NCI-H524 (cell line): ENCODE measurements at places on chromosomes 11 and 22.

DNA sequence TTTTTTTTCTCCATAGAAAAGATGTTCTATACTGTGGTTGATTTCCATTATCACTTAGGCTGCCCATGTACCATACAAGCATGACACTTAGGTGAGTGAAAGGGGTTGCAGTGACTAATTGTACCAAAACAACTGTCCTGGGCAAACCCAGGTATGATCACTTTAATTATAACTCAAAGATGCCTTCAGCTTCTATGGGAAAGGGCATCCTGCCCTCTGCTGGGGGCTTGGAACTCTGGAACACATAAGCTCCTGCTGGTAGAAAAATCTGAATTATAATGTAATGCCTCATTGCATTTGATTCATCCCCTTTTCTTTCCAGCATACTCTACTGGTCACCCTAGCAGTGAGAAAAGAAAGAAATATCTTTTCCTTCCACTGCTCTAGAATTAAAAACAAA lies 206.3 kb downstream of the DDX10 start:
- peak; percentile 40 for DNase-seq

DNA sequence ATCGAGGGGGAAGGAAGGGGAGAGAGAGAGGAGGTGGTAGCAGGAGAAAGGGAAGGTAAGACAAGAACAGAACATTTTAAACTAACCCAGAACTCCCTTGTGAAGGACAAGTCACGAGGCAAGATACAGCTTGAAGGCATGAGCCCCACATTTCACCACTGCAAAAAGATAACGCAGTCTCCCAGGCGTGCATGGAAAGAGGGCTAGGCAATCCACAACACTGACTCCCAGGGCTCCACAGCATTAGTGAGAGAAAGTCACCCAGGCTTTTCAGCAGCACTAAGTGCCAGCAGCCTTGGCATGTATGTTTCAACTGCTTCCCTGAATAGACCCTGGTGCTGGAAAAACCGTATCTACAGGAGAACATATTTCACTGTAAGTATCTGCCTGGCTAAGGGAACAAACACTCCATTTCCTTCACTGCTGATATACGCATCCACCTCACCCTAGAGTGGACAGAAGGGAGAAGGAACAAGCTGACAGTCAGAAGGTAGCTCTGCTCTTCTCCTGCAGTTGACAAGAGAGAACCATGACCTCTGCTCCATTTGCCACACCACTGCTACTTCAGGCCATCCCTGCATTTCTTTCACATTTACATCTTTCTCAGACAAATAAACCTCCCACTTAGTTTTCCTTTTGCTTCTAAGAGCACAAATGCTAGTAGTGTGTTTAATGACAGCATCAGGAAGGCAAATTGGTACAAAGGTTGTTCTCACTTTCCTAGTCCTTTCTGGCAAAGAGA lies 87.9 kb downstream of the AMBRA1 start:
- no peak for DNase-seq

GRCh38 chr11:9692691-9693090 lies 28.8 kb downstream of the SWAP70 start:
- DNase-seq, result no peak

DNA sequence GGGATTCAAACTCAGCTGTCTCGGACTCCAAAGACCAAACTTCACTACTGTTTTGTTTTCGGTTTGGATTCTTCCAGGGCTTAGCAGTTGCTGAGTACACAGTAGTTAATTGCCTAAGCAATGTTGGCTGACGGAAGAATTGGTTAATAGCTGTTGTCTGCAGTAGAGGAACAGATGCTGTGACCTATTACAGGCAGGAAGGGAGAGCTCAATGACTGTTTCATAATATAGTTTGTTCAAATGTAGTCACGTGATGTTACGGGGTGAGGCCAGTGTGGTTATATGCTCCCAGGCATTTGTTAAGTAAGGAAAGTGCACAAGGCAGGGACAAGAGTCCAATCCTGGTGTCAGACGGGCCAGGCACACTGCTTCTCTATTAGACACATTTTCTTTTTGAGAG lies 222.6 kb upstream of the CCDC90B start:
- DNase-seq, result no peak

GRCh38 chr11:9747828-9748227 lies 84.0 kb downstream of the SWAP70 start:
- no peak for DNase-seq

DNA sequence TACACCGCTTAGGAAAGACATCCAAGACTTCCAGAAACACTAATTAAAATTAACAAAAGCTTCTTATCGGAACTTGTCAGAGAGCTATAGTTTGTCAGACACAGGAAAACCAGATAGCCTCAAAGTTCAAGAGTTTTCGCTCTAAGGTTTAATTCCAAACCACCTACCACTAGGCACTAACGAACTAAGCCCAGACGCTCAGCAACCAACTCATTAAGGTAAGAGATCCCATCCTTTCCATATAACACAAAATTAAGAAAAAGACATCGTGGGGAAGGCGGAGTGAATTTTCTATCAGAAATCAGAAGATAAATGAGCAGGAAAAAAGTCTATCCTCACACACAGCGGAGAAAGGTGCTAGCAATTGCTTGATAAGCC lies 382 bp downstream of the IMMP1L start:
- peak; percentile 26 for DNase-seq

DNA sequence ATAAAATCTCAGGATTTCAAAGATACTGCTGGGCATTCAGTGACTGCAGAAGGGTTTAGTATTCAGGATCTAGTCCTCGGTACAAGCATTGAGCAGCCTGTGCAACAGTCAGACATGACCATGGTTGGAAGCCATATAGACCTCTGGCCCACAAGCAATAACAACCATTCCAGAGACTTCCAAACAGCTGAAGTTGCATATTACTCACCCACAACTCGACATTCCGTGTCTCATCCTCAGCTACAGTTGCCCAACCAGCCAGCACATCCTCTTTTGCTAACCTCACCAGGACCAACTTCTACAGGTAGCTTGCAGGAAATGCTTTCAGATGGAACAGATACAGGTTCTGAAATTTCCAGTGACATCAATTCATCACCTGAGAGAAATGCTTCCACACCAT lies 156.8 kb downstream of the C11orf91 start:
- DNase-seq, result no peak

DNA sequence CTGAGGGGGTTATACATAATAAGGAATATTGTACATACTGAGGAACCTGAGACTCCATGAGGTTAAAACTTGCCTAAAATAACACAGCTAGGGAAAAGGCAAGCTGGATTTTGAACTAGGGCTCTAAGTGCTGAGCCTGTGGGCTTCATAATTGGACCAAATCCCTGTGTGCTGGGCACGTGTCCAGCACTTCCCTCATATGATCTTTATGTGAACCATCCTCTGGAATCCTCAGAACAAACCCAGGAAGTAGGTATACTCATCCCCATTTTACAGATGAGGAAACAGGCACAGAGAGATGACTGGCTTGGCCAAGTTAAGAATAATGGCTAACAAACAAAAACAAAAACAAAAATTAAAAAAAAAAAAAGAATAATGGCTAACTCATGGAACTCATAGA lies 14.9 kb downstream of the RTN4RL2 start:
- DNase-seq, result no peak

DNA sequence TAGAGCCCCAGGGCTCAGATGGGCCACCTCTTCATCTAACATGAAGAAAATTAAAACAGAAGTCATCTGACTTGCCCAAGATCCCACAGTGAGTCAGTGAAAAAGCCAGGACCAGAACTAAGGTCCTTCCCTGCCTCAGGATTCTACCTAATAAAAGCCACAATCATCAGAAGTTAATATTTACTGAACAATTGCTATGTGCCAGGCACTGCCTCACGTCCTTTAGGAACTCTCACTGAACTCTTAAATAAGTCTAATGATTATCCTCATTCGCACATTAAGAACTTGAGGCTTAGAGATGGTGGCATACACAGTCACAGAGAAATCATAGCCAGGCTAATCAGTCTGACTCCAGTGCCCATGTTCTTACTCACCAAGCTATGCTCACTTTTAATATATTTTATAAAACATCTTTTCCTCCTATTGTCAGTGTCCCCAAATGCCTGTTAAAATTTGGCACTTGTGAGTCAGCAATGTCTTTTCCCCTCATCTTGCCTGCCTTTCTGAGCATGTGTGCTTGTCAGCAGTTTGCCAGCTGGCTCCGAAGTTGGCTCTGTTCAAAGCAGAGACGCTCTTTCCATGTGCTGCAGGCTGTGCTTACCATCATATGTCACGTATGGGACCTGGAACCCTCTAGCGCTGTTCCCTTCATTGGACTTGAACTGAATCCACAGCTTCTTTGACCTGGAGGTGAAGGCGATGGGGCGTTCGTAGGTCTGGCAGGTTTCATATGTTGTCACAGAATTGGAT lies 21.5 kb upstream of the NRIP3 start:
- no peak for DNase-seq

GRCh38 chr11:23010790-23011335 lies 150.6 kb upstream of the CCDC179 start:
- DNase-seq, result no peak

DNA sequence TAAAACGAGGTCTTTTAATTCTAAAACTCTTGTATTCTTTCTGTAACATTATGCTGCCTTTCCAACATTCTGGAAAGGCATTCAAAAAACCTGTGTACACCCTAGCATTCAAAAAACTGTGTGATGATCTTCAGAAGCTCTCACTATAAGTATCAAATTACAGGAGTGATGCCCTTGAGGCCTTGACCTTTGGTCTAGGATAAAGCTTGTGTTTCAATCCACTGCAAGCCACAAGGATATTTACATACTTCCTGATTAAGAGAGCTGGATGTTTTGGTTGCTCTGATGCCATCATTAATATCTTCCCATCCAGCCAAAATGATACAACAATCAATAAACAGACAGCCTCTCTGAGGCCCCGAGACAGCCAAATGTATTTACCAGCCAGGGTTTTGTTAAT lies 11.9 kb downstream of the CLPB start:
- DNase-seq, result no peak

DNA sequence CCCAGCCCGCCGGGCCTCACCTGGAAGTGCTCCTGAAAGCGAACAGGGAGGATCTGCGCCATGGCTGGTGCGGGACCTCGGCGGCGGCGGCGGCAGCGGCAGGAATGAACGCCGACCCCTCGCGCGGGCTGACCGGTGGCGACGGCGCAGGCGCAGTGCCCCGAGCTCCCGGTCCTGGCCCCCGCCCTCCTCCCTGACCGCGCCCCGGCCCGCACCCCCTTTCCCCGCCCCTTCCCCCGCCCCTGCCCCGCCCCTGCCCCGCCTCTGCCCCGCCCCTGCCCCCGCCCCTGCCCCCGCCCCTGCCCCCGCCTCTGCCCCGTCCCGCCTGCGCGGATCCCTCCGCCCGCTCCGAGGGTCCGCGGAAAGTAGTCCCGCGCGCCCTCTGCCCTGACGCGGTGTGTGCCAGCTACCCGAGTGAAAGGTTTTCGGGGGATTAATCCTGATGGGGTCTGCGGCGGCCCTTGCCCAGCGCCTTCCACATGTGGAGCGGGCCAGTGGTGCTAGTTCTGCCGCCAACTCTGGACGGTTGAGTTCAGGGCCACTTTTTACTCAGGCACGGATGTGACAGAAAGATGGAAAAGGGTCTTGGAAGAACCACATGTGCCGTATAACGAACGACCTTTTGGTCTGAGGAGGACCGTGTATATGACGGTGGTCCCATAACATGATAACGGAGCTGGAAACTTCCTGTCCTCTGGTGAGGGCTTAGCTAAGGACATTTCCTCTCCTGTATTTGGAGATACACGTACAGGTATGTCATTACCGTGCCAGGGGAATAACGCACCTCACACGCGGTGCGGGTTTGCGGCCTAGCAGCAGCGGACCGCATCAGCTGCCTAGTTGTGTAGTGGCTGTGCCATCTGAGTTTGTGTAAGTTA lies at the start of gene CLTCL1:
TSS of gene CLTCL1 (minus strand) at position 140 of the 878 bp plus-strand sequence. CDS start at position 62, 78 bp downstream.
- DNase-seq, result peak; percentile 55

- DNase-seq, result no peak
Observed at GRCh38 chr11:102420547-102420946, 32.0 kb downstream of the TMEM123 start.

DNA sequence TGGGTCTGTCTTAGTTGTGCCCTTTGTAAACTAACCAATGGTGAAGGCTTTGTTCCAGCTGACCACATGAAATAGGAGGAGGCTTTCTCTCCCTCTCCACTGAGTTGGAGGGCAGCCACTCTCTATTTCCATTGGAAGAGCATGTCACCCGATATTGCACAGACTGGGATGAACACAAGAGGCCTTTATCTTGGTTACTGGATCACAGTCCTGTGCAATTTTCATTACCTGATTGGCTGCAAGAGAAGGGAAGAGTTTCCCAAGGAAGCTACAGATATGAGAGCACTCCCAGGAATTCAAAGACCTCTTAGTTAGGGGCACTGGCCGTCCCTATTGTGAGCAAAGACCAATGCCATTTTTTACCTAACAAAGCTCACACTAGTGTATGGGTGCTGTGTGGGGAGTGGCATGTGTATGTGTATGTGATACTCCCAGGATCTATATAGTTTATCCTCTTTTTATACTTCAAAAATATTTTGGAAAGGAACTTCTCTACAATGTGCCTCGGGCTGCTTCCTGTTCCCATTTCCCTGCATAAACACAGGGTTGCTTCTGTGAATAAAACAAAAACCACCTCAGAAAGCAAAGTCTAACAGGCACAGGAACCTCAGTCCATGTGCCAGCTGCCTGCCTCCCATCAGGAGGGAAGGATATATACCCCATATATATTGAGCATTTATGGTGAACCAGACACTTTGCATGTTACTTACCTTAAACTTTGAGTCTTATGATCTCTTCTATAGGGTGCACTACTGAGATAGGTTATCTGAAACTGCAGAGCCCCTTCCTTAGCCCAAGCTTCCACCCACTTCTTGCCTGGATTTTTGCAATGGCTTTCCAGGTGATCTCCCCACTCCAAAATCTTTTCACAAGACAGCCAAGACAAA lies 126.5 kb downstream of the RASSF10 start:
- DNase-seq, result peak; percentile 83

GRCh38 chr22:32232191-32232830 lies 22.8 kb downstream of the SLC5A4 start:
- no peak for DNase-seq

GRCh38 chr11:45017329-45017728 lies 66.6 kb upstream of the TP53I11 start:
- no peak for DNase-seq

- no peak for DNase-seq
Observed at GRCh38 chr11:340539-341512, 20.2 kb upstream of the IFITM3 start.

GRCh38 chr11:104534278-104534677 lies 364.0 kb downstream of the CASP12 start:
- no peak for DNase-seq

DNA sequence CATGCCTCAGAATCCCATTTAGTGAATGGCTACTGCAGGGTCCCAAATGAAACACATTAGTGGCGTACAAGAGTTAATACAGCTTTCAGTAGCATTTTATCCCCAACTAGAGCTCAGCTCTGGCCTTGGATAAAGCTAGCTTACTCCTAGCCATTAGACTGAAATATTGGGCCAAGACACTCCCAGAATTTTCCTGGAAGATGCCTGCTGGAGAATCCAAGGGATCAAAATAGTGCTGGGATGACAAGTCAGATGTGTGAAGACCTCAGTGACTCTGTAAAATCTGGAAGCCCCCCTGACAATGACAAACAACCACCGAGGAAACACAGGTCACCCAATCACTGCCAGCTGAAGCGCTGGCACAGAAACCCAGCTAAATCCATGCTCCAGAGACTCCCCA lies 303.1 kb upstream of the SORL1-AS1 start:
- no peak for DNase-seq
